ENCODE measurements at places on chromosomes 13 and 19. TPM values are rescaled to one million over a fixed set of nuclear protein-coding genes. Genes with fewer than 3 reads are reported as not detected.

FFAR2 gene
- total RNA-seq: not detected

ZNF730 gene
- total RNA-seq: 0.15 TPM

CYP2F1 gene
- not detected for total RNA-seq

CGB1 gene
- not detected for total RNA-seq

PCSK4 gene
- total RNA-seq: 2.9 TPM

RGL3 gene
- not detected for total RNA-seq
